Esophagus muscularis mucosa (tissue), 4 donors: ENCODE measurements at places on chromosomes 12 and 14. TPM values are rescaled to one million over a fixed set of nuclear protein-coding genes. Genes with fewer than 3 reads are reported as not detected.

- no peaks in the 10 kb centered on the region for H3K27me3 ChIP-seq
- peaks cover 72% of the 10 kb centered on the region for H3K36me3 ChIP-seq
- H3K4me3 ChIP-seq: no peak overlapping the region
- H3K27ac ChIP-seq: peak overlapping the region; percentile 99
- peaks cover 36% of the 10 kb centered on the region for H3K4me1 ChIP-seq
- no peak for DNase-seq
Measured at GRCh38 chr12:57515934-57516541, 4.3 kb downstream of the DDIT3 start.

GRCh38 chr12:75042125-75042524, 167.5 kb downstream of the KCNC2 start:
- H3K4me3 ChIP-seq: no peak overlapping the region
- no peaks in the 10 kb centered on the region for H3K4me1 ChIP-seq
- no peaks in the 10 kb centered on the region for H3K27me3 ChIP-seq
- H3K36me3 ChIP-seq: no peaks in the 10 kb centered on the region
- no peak overlapping the region for H3K27ac ChIP-seq

- peaks cover 5% of the 10 kb centered on the region for H3K4me1 ChIP-seq
- H3K27me3 ChIP-seq: no peaks in the 10 kb centered on the region
- no peak overlapping the region for H3K27ac ChIP-seq
Measured at GRCh38 chr14:105944632-105945610, 418.5 kb downstream of the TMEM121 start.

GRCh38 chr14:66395300-66395699, 90.9 kb upstream of the CCDC196 start:
- H3K27me3 ChIP-seq: no peaks in the 10 kb centered on the region
- DNase-seq: no peak
- H3K4me1 ChIP-seq: no peaks in the 10 kb centered on the region
- H3K36me3 ChIP-seq: no peaks in the 10 kb centered on the region
- H3K27ac ChIP-seq: no peak overlapping the region

GRCh38 chr12:49068879-49069506, 786 bp downstream of the RHEBL1 start:
- peak overlapping the region; percentile 78 for H3K4me3 ChIP-seq
- H3K27ac ChIP-seq: peak overlapping the region; percentile 77
- H3K27me3 ChIP-seq: no peaks in the 10 kb centered on the region
- peaks cover 16% of the 10 kb centered on the region for H3K4me1 ChIP-seq
- no peak for DNase-seq

DNA sequence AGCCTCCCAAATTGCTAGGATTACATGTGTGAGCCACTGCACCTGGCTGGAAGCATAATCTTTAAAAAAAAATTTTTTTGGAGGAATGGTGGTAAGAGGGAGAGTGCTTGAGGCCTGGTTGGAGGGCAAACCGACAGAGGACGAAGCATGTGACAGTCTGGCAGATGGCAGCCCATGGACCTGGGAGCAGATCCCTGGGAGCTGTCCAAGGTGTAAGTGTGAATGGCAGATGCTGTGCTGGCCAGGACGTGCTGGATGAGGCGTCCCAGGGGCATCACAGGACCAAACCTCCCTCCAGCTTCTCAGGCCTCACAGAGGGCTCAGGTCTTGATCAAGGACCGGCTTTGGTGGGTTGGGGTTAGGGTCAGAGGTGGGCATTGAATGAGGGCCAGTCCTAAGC, 128.4 kb upstream of the NCOR2 start:
- H3K27me3 ChIP-seq: no peaks in the 10 kb centered on the region
- H3K27ac ChIP-seq: no peak overlapping the region
- no peak for DNase-seq
- H3K4me3 ChIP-seq: no peak overlapping the region
- no peaks in the 10 kb centered on the region for H3K36me3 ChIP-seq

Gene NFE2
- total RNA-seq: 0.32 TPM

- H3K4me1 ChIP-seq: peaks cover 14% of the 10 kb centered on the region
- H3K27me3 ChIP-seq: no peaks in the 10 kb centered on the region
- H3K4me3 ChIP-seq: no peak overlapping the region
- DNase-seq: no peak
- H3K36me3 ChIP-seq: no peaks in the 10 kb centered on the region
- no peak overlapping the region for H3K27ac ChIP-seq
Measured at GRCh38 chr12:104494137-104494792, 37.5 kb downstream of the CHST11 start.

DNA sequence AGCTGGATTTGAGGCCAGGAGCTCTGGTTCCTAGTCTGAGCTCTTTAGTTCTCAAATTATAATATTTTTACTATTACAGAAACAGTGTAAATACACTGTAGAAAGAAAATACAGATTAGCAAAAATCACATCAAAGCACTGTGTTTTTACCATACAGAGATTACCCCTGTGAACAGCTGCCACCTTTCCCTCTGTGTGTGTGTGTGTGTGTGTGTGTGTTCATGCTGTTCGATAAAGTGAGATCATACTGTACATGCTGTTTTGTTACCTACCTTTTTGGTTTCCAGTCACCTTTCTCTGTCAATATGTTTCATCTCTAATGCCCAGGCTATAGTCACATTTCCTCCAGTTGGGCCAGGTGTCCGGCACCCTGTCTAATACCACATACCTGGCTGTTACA, 26.9 kb downstream of the MVK start:
- H3K36me3 ChIP-seq: peaks cover 7% of the 10 kb centered on the region
- H3K4me3 ChIP-seq: no peak overlapping the region
- no peak overlapping the region for H3K27ac ChIP-seq
- H3K4me1 ChIP-seq: peaks cover 11% of the 10 kb centered on the region
- no peak for DNase-seq
- H3K27me3 ChIP-seq: no peaks in the 10 kb centered on the region

Gene ATG14
- total RNA-seq: 19.5 TPM

DNA sequence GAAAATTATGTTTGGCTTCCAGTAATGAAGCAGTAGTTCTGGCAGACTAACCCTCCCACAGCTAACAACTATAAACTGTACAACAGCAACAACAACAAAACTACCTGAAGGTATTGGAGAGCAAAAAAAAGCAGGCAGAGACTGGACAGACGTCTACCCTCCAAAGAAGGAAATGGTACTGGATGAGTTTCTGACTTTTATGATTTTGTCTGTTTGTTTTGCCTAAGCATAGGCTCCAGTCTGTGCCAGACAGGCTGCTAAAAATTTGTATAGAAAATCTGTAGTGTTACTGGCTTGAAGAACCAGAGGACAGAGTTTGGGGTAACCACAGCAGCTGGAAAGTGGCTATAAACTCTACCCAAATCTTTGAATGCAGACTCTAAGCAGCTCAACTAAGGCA, 131.3 kb downstream of the SLC25A47 start:
- no peaks in the 10 kb centered on the region for H3K27me3 ChIP-seq
- no peaks in the 10 kb centered on the region for H3K36me3 ChIP-seq
- no peak for DNase-seq
- H3K4me1 ChIP-seq: no peaks in the 10 kb centered on the region
- H3K4me3 ChIP-seq: no peak overlapping the region

DNA sequence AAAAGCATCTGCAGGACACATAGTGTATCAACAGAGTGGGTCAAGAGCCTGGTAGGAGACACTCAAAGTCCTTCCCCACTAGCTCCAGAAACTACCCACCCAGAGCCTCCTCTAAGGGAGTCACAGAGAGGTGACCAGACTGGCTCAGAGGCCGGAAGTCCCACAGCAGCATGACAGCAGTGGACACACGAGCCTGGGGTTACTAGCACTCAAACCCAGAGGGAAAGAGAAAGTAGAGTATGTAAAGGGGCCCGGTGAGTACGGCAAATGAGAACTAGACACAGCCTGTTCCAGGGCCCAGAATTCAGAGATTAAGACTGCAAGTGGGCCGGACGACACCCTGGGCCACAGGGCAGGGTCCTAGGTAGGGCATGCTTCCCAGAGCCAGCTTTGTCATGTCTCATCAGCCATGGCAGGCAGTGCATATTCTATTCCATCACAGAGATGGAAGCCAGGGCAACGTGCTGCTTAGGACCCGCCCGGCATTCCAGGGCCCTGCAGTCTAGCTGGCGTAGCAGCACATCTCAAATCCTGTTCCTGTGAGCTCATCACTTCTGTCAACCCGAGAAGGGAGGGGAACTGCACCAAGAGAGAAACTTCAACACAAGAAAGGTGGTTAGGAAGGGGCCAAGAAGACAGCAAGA, 4.2 kb downstream of the IFFO1 start:
- peak overlapping the region; percentile 96 for H3K27ac ChIP-seq
- H3K27me3 ChIP-seq: no peaks in the 10 kb centered on the region
- H3K4me3 ChIP-seq: peak overlapping the region; percentile 85

DNA sequence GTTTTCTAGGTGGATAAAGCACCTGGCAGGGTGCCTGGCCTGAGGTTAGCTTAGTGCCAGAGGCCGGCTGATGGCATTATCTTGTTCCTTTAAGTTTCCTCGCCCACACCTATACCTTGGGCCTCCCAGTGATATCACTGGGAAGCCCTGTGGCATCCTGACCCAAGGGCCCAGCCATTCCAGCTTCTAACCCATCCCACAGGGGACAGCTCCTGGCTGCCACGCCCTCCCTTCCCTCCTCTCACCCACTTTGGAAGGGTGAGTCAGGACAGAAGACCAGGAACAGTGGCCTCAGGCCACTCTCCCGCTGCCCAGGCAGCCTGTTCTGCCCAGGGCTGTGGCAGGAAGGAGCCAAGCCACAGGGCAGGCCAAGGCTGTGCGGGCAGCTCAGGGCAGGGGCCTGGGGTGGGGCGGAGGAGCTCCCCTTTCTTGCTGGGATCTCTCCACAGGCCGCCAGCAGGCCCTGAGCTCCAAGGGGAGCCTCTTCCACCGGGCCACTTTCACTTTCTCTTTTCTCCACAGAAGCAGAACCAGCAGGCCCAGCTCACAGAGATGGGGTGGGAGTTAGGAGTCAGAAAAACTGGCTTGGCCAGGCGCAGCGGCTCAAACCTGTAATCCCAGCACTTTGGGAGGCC, 75.1 kb downstream of the IRF2BPL start:
- peaks cover 82% of the 10 kb centered on the region for H3K4me1 ChIP-seq
- no peaks in the 10 kb centered on the region for H3K36me3 ChIP-seq
- H3K27me3 ChIP-seq: no peaks in the 10 kb centered on the region
- DNase-seq: no peak
- peak overlapping the region; percentile 91 for H3K27ac ChIP-seq

DNA sequence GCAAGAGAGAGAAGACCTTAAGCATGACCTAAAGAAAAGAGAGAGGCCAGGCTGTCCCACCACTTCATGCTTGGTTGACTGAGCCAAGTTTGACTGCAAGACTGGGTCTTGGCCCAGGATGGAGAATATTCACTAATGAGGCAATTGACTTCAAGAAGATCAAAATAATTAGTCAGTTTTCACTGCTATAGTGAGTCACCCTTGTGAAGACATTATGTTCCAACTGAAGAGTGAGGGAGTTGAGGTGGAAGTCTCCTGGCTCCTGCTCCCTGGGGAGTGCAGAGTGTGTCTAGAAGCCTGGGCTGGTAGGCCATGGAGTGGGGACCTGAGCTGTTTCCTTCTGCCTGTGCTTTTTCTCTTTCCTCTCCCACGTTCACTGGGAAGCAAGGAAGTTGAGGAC, 117.6 kb downstream of the CACNA1C start:
- H3K27ac ChIP-seq: peak overlapping the region; percentile 79
- H3K36me3 ChIP-seq: no peaks in the 10 kb centered on the region
- H3K27me3 ChIP-seq: no peaks in the 10 kb centered on the region

DNA sequence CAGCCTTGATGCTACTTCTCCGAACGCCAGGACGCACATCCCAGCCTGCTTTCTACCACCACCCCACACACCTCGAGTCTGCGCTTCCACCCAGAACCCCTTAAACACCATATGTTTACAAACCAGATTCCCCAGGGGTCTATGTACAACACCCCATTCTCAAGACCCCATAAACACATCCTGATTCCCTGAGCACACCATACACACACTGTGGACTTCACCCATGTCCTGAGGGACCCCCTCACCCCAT, 733 bp downstream of the TTC7B start:
- H3K36me3 ChIP-seq: no peaks in the 10 kb centered on the region
- H3K27me3 ChIP-seq: no peaks in the 10 kb centered on the region
- H3K4me1 ChIP-seq: peaks cover 34% of the 10 kb centered on the region

GRCh38 chr14:72736308-72736707, 157.6 kb downstream of the DPF3 start:
- peaks cover under 1% of the 10 kb centered on the region for H3K36me3 ChIP-seq
- no peak overlapping the region for H3K27ac ChIP-seq
- H3K4me3 ChIP-seq: no peak overlapping the region
- no peak for DNase-seq
- H3K27me3 ChIP-seq: no peaks in the 10 kb centered on the region
- H3K4me1 ChIP-seq: no peaks in the 10 kb centered on the region

Gene SERPINA9
- not detected for total RNA-seq

Gene RPL10L
- not detected for total RNA-seq

Gene KCNH3
- total RNA-seq: 0.34 TPM

Gene TAS2R30
- total RNA-seq: 1.5 TPM

DNA sequence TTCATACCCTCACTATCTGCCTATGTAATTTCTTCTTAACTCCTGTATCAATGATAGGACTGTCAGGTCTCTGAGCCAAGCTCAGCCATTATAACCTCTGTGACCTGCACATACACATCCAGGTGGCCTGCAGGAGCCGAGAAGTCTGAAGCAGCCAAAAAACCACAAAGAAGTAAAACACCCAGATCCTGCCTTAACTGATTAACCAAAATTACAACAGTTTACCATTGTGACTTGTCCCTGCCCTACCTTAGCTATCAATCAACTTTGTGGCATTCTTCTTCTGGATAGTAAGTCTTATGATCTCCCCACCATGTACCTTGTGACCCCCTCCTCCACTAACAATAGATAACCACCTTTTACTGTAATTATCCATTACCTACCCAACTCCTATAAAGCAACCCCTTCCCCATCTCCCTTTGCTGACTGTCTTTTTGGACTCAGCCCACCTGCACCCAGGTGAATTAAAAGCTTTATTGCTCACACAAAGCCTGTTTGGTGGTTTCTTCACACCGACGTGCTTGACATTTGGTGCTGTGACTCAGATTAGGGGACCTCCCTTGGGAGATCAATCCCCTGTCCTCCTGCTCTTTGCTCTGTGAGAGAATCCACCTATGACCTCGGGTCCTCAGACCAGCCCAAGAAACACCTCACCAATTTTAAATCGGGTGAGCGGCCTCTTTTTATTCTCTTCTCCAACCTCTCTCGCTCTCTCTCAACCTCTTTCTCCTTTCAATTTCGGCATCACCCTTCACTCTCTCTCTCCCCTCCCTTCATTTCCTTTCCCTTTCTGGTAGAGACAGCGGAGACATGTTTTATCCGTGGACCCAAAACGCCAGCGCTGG, 11.5 kb upstream of the LGMN start:
- no peaks in the 10 kb centered on the region for H3K4me1 ChIP-seq
- H3K27me3 ChIP-seq: no peaks in the 10 kb centered on the region
- H3K27ac ChIP-seq: no peak overlapping the region
- H3K4me3 ChIP-seq: no peak overlapping the region
- no peaks in the 10 kb centered on the region for H3K36me3 ChIP-seq
- no peak for DNase-seq

Gene TAS2R20
- 1.2 TPM for total RNA-seq

Gene SLC5A8
- total RNA-seq: not detected

DNA sequence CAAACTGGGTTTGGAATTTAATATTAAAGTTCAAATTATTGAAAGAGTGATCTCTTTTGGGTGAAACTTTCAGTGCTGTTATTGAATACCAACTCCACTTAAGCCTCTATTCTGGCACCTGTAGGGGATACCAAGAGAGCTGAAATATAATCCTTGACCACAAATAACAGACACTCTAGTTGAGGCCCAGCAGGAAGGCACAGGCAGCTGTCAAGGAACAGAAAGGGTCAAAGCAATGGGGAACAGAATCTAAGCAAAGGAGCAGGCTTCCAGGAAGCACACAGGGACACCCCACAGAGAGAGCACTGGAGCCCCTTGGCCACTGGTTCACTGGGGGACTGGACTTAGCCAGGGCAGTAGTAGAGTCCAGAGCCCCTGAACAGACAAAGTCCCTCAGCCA, 120.9 kb upstream of the SFSWAP start:
- H3K27me3 ChIP-seq: no peaks in the 10 kb centered on the region
- H3K4me3 ChIP-seq: no peak overlapping the region
- no peak for DNase-seq
- no peak overlapping the region for H3K27ac ChIP-seq
- H3K4me1 ChIP-seq: no peaks in the 10 kb centered on the region

Gene PMEL
- not detected for total RNA-seq
